ENCODE measurements at places on chromosomes 5 and 9.

DNA sequence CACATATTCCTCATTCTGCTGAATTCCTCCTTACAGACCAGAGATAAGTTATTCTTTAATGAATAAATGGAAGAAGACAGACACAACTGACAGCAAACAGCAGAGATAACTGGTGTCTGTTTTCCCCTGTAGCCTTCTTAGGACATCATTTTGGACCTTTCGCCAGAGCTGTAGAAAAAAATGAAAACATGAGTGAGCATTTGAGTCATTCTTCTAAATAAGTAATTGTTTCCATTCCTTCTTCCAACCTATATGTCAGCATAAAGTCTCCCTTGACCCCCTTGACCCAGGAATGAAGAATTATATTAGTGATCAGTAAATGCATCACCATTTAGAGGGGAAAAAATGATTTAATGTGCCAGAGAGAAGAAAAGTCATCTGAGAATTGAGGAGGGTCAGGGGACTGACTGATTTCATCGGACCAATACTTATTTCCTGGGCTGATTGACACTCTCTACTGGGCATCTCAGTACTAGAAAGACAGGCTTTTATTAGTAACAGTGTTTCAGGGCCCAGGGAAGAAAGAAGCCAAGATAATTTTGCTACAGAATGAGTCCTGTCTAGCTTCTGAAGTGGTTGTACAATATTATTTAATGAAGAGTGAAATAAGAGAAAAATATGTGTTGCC is 597.0 kb downstream of the PSAT1 start:
- DNase-seq, result no peak

DNA sequence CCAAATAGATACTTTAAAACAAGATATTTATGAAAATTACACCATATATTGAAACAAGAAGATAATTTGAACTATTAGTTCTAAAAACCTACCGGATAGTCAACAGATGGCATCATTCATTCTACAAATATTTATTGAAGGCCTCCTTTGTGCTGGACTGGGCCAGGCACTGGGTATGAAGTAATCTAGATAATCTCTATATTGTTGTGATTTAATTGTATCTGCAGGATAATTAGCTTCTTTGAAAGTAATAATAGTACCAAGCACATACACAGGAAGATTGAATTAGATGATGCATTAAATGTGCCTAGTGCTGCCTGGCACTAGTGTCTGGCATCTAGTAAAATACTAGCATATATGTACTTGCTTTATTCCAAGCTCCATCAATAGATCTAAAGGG is 735.2 kb upstream of the DMAC1 start:
- no peak for DNase-seq

GRCh38 chr5:142432961-142433360 is 108.1 kb upstream of the SPRY4 start:
- DNase-seq, result no peak

DNA sequence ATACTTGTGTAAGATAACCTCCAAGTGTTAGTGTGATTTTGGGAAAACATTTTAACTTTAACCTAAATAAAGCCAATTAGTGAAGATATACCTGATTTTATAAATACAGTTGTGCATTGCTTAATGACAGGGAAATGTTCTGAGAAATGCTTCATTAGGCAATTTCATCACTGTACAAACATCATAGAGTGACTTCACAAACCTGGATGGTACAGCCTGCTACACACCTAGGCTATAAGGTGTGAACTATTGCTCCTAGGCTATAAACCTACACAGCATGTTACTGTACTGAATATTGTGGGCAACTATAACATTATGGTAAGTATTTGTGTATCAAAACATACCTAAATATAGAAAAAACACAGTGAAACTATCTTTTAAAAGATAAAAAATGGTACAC is 166.8 kb upstream of the TARS1 start:
- no peak for DNase-seq

GRCh38 chr5:82073179-82073578 is 101.4 kb downstream of the ATG10 start:
- DNase-seq, result no peak

GRCh38 chr9:109027176-109027575 is 13.9 kb upstream of the CTNNAL1 start:
- DNase-seq, result no peak

DNA sequence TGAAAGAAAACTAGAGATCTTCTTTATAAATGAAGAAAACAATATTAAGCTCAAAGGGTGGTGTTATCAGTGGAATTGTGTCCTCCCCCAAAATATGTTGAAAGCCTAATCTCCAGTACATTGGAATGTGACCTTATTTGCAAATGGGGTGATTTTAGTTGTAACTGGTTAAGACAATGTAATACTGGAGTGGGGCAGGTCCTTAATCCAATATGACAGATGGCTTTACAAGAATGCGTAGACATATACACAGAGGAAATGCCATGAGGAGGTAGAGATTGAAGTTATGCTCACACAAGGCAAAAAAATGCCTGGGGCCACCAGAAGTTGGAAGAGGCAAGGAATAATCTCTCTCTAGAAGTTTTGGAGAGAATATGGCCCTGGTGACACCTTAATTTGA is 13.7 kb upstream of the TRIM32 start:
- DNase-seq, result peak; percentile 46

DNA sequence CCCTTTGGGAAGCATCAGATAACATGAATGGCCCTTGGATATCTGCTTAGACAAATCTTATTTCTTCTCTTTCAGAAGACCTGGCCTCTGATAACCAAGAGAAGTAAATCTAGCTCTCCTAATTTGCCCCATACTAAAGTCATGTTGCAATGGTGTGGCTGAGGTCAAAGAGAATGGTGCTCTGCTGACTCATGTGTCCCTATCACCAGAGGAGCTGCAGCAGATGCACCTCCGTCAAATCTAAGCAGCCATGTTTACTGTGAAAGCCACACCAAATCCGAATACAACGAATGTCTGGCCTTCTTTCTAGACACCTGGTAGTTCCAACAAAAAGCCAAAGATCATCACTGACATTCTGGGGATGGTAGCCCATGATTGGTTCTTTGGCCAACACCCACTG is 23.2 kb downstream of the RETREG1 start:
- no peak for DNase-seq

DNA sequence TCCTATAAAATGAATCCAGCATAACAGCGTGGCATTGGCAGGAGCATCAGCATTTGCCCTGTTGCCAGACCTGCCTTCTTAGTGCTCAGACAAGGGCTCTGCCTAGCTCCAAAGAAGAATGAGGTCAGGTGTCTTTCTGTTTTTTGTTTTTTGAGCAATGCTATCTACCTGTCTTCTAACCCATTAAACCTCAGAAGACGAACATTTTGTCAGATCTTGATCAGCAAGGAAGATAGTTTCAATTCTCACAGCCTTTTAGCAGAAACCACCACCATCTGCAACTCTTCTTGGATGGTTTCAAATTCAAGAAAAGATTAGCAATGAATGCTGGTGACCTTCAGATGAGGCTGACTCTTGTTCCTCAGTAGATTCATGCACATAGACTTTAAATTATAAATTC is 103.5 kb upstream of the IQGAP2 start:
- DNase-seq, result no peak

- DNase-seq, result peak; percentile 49
Measured at GRCh38 chr5:66757219-66757833, 161.1 kb downstream of the MAST4 start.

GRCh38 chr5:21085791-21086190 is 1097.8 kb upstream of the CDH18 start:
- DNase-seq, result no peak
